ENCODE measurements at places on chromosomes 11 and 22.
A peak's percentile ranks its signal among the peaks of the same experiment; 100 is the strongest.

DNA sequence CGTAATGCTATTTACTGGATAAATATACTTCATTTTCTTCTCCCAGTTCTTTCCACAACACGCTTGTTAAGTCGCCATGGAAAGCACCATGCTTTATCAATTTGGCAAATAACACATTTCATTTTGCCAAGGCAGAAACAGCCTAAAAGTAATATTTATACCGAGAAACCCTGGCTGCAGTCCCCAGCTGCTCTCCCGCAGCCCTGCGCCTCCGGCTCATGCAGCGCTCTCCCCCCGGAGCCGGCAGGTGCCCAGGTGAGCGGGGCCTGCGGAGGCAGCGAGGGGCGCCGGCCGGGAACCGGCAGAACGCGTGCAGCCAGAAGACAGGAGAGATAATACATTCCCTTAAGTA, 681 bp upstream of the ARHGEF12 start:
- H3K4me3 ChIP-seq, result peak overlapping the region; percentile 87
- DNase-seq, result no peak
- H3K27ac ChIP-seq, result peak overlapping the region; percentile 98
- no peaks in the 10 kb centered on the region for H3K27me3 ChIP-seq
- peaks cover 5% of the 10 kb centered on the region for H3K4me1 ChIP-seq

DNA sequence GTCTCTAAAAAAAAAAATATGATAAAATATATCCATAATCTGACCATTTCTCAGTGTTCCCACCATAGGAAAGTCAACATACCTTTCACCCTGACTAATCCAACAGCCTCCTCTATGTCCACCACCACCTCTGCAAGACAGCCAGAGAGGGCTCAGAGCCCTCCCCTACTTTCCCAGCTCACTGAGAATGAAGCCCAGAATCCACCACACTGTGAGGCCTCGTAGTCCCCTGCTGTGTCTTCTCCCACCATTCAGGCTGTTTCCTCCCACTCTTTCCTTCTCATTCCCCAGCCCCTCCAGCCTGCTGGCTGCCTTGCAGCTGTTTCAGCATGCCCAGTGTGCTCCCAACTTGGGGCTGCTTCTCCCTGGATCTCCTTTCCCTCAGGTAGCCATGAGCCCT, 27.0 kb downstream of the SGSM3 start:
- DNase-seq, result no peak
- peak overlapping the region; percentile 77 for H3K27ac ChIP-seq
- H3K4me3 ChIP-seq, result no peak overlapping the region
- H3K4me1 ChIP-seq, result peaks cover 4% of the 10 kb centered on the region
- H3K27me3 ChIP-seq, result no peaks in the 10 kb centered on the region

DNA sequence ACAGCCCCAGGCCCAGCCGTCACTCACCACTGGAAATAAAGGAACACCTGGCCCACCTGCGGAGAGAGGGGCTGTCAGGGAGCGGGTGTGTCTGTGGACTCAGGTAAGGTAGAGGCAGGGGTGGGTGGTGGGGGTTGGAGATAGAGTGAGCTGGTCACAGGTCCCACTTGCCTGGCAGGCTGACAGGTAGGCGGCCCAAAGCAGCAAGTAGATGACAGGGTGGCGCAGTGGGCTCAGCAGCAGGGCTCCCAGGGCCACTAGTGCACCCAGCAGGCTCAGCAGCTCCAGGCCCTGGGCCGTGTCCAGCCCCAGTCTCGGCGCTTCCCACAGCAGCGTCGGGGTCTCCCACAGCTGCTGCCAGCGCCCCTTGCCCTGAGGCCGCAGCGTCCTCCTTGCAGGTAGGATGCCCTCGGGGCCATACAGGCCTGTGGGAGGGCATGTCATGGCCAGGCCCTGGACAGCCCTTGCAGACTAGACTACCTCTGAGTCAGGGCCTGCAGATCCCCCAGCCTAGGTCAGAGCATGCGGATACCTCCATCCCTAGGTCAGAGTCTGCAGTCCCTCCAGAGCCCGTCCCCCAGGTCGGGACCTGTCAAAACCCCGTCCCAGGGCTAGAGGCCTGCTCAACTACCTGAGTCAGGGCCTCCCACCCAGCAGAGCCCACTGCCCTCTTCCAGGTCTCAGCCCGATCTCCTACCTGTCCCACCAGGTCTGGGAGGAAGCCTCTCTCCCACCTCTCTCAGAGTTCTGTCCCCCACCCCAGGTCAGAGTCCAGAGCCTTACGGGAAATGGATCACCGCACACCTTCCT, 686 bp downstream of the LMF2 start:
- H3K36me3 ChIP-seq, result peaks cover 36% of the 10 kb centered on the region
- H3K27me3 ChIP-seq, result no peaks in the 10 kb centered on the region
- H3K27ac ChIP-seq, result peak overlapping the region; percentile 56
- DNase-seq, result peak; percentile 86
- H3K4me3 ChIP-seq, result peak overlapping the region; percentile 98
- H3K4me1 ChIP-seq, result peaks cover 6% of the 10 kb centered on the region

DNA sequence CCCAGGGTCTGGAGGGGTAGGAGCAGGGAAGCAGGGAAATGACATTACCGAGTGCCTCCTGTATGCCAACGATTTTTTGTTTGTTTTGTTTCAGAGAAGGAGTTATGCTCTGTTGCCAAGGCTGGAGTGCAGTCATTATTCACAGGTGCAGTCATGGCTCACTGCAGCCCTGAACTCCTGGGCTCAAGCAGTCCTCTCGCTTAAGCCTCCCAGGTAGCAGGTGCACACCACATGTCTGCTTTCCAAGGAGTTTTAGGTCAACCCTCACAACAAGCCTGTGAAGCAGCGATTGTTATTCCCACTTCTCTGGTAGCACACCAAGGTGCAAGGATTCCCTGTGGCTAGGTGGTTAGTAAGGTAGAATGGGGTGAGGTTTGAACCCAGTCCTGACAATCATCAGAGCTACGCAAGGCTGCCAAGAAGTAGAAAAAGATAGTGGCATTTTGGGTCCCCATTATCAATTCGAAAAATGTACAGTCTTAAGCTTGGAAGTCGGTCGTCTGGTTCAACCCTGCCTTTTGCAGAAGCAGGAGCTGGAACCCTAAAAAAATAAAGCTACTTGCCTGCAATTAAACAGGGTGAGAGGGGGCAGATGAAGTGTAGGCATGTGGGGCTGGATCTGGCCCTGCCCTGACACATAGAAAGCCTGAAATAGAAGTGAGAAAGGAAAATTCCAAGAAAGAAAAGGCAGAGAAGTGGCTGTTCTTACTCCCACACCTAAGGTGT, 9.1 kb downstream of the UCP3 start:
- no peaks in the 10 kb centered on the region for H3K27me3 ChIP-seq
- H3K27ac ChIP-seq, result no peak overlapping the region
- DNase-seq, result no peak
- no peak overlapping the region for H3K4me3 ChIP-seq
- H3K4me1 ChIP-seq, result no peaks in the 10 kb centered on the region

- no peaks in the 10 kb centered on the region for H3K4me1 ChIP-seq
- H3K27ac ChIP-seq, result no peak overlapping the region
- no peak for DNase-seq
- H3K4me3 ChIP-seq, result no peak overlapping the region
- no peaks in the 10 kb centered on the region for H3K36me3 ChIP-seq
Measured at GRCh38 chr22:33401291-33401690, 343.1 kb upstream of the SYN3 start.

DNA sequence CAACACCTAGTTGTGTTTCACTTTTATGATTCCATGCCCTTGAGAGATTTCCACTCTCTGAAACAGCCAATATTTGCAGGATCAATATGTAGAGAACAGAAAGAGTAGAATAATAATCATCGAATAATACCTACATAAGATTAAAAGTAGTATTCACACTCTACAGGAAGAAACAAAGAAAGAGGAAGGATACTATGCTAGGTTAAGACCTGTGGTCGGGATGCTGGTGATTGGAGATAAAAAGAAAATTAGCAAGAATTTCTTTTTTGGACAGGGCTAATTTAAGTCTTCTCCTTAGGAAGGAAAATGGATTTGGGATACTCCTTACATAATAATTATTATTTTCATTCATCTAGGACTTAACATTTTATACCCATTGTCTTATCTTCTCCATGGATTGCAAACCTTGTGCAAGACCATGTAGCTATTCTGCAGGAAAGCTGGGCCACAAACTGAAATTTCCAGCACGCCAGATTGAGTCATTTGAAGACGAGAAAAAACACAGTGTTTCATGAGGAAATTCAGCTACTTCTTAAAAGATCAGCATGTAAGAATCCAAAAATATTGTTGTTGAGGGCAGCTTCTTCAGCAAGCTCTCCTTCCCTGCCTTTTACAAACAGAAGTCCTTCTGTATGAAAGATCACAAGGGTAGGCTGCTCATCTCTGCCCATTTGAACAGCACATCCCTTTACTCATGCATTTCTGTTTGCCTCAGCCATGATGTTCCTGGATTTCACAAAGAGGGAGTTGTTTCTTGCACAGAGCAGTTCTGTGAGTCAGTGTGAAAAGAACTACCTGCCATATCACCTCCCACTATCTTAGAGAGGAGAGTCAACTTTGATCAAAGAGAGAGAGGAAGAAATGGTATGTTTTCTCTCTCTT, 90.7 kb downstream of the FAM76B start:
- H3K27me3 ChIP-seq, result no peaks in the 10 kb centered on the region
- no peak overlapping the region for H3K27ac ChIP-seq
- H3K4me3 ChIP-seq, result no peak overlapping the region
- H3K4me1 ChIP-seq, result no peaks in the 10 kb centered on the region

DNA sequence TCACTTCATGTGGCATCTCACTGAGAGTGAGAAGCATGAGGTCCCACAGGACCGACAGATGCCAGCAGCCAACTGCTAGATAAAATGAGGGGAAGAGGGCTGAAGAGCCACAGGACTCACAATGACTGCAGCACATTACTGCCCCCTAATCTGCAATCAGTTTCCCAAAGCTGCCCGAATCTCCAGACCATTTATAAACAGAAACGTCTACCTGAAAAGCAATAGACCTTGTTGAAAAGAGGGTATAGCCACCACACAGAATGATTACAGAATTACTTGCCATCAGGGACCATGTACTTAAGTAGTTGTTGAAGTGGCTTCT, 12.4 kb upstream of the TEF start:
- H3K4me1 ChIP-seq, result no peaks in the 10 kb centered on the region
- no peaks in the 10 kb centered on the region for H3K36me3 ChIP-seq
- no peaks in the 10 kb centered on the region for H3K27me3 ChIP-seq
- DNase-seq, result no peak

DNA sequence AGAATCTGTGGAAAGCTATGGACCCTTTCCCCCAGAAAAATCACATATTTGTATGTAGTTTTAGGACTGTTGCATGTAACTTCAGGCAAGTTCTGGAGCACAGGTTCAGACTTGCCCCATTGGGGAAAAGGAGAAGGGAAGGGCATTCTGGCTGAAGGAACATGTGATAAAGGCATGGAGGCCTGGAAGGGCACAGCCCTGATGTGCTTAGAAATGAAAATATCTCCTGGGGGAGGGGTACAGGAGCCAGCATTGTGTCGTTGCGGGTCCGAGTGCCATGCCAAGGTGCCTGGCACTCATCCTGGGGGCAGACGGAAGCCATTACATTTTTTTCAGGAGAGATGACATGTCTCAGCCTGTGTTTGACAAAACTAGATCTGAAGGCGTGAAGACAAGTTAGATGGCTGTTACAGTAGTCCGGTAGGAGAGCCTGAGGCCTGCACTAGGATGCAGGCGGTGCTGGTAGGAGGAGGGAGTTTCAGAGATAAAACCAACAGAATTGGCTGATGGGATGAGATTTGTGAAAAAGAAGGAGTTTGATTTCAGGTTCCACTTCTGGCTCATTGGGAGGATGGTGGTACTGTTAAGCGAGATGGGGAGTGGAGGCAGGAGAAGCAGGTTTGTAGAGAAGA, 96.9 kb downstream of the TEAD1 start:
- H3K27ac ChIP-seq, result peak overlapping the region; percentile 10
- H3K4me1 ChIP-seq, result peaks cover 34% of the 10 kb centered on the region
- H3K36me3 ChIP-seq, result peaks cover 8% of the 10 kb centered on the region
- H3K4me3 ChIP-seq, result no peak overlapping the region
- peak; percentile 77 for DNase-seq
- H3K27me3 ChIP-seq, result no peaks in the 10 kb centered on the region

DNA sequence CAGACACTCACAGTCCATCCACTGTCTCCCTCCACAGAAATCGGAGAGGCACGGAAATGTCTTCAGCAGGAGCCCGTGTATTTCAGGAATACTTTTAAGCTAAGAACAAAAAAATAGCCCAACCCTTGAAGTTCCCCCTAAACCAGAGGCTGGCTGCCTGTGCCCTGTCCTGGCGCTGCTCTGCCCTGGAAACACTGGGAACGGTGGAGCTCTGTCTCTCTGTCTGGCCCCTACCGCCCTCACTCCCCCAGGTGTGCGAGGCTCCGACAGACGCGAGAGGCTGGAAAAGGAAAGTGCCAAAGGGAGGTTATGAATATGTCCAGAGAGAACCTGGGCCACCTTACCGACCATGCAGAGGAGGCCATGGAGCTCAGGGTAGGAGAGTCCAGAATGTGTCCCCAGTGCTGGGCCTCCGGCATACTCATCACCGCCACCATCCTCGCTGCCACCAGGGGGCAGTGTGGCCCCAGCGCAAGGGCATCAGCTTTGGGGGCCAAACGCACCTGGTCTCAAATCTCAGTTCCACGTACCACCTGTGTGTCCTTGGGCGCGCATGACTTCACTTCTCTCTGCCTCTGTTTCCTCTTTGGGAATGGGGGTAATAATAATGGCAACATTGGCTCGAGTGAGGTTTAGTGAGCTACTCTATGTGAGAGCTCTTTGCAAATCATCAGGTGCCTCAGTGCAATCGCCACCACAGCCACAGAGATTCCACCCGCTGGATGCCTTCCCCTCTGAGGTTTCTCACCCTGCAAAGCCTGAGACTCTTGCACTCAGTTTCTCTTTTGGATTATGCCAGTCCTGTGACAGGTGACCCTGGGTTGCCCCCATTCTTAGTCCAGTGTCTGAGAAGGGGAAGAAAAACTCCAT, 10.4 kb upstream of the SLCO2B1 start:
- no peaks in the 10 kb centered on the region for H3K36me3 ChIP-seq
- no peak overlapping the region for H3K4me3 ChIP-seq
- H3K4me1 ChIP-seq, result no peaks in the 10 kb centered on the region
- H3K27ac ChIP-seq, result no peak overlapping the region
- peak; percentile 83 for DNase-seq
- no peaks in the 10 kb centered on the region for H3K27me3 ChIP-seq

DNA sequence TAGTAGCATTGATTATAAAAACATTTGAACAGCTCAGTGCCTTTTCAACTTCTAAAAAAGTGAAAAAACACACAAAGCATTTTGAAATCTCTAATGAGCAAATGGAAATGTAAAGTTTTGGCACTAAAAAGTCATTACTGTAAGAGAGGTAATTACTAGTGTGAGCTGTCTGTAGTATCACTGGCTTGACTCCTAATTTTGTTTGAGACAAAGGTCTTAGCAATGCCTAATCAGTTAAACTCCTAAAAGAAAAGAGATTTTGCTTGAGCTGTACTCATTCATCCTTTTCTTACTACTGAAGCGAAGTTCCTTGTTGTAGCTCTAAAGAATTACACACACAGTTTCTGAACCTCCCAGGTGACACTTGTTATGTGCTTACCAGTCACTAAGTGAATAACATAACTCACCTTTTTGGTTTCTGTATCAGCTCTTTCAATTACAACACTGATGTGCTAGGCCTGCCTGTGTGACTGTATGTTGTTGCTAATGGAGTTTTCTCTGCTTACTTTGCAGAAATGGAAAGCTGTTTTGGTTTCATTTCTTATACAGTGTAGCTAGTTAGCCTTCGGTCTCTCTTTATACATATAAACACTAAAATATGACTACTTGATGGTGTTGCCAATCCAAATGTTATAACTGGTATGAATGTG, 924.4 kb upstream of the TENM4 start:
- H3K27ac ChIP-seq, result no peak overlapping the region
- no peaks in the 10 kb centered on the region for H3K36me3 ChIP-seq
- no peaks in the 10 kb centered on the region for H3K4me1 ChIP-seq
- H3K27me3 ChIP-seq, result no peaks in the 10 kb centered on the region

GRCh38 chr11:106714199-106714598, 304.1 kb downstream of the GUCY1A2 start:
- no peaks in the 10 kb centered on the region for H3K4me1 ChIP-seq
- no peak overlapping the region for H3K27ac ChIP-seq
- H3K4me3 ChIP-seq, result no peak overlapping the region
- H3K27me3 ChIP-seq, result no peaks in the 10 kb centered on the region

GRCh38 chr11:39571081-39571480, 1888.4 kb downstream of the LRRC4C start:
- no peak overlapping the region for H3K4me3 ChIP-seq
- H3K36me3 ChIP-seq, result no peaks in the 10 kb centered on the region

Measured in trophoblast cell (in vitro differentiated cells and primary cell).